Right renal cortex interstitium (tissue), 3 donors: ENCODE measurements at places on chromosomes 13 and 19. TPM values are rescaled to one million over a fixed set of nuclear protein-coding genes. Genes with fewer than 3 reads are reported as not detected.

FGF21 gene
- not detected for polyA plus RNA-seq

ZNF578 gene
- 6.8 TPM for polyA plus RNA-seq

C5AR1 gene
- 3.9 TPM for polyA plus RNA-seq

IGFL3 gene
- polyA plus RNA-seq, result not detected

LACC1 gene
- polyA plus RNA-seq, result 4.0 TPM

CHAF1A gene
- 21.3 TPM for polyA plus RNA-seq

RNF225 gene
- polyA plus RNA-seq, result not detected

DNA sequence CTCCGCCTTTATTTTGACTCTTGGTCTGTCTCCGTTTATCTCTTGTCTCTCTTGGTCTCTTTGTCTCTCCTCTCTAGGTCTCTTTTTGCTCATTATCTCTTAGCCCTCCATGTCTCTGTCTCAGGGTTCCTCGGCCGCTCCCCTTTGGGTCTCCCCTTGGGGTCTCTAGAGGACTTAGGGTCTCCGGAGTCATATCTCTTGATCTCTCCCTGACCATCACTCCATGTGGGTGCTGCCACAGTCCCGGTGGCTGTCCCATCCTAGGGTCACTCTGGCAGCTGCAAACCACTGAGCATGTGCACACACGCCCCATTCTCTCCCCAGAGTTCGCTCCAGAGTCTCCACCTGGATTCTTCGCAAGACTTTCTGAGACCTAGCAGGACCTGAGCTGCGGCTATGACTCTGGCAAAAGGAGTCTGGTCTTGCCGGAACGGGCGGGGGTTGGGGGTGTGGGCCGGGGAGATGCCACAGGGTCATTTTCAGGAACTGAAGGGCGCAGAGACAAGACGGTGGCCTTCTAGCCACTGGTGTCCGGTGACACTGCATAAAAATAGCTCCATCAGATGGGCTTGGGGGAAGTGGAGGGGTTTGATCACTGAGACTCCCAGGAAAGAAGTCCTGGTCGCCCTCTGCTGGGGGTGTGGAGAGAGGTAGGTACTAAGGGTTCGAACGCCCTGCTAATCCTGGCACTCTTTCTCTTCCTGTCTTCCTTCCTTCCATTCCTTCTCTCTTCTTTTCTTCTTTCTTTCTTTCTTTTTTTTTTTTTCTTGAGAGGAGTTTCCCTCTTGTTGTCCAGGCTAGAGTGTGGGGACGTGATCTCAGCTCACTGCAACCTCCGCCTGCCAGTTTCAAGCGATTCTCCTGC is 1.2 kb upstream of the KCNA7 start:
- no peak for DNase-seq

- no peak for DNase-seq
These were observed 1.7 kb downstream of the IL4I1 start for GRCh38 chr19:49894879-49895565.

DNA sequence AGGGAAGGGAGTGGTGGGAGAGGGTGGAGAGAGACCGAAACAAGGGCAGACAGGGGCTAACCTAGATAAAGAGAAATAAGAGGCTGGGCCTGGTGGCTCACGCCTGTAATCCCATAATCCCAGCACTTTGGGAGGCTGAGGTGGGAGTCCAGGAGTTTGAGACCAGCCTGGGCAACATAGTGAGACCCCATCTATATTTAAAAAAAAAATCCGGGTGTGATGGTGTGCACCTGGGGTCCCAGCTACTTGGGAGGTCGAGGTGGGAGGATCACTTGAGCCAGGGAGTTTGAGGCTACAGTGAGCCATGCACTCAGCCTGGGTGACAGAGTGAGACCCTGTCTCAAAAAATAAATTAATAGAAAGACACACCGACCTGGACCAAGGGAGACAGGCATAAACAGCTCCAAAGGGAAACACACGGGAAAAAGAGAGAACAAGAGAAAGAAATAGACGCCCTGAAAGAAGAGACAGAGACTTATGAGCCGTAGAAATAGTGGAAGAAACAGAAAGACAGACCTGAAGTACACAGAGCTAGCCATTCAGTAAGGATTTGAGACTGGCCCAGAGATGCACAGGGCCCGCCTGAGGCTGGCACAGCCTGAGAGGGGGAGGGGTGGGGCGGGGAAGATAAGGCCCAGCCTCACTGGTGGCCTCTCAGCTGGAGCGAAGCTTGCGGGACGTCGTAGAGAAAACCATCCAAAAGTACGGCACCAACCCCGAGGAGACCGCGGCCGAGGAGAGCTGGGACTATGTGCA is 2.2 kb downstream of the CD37 start:
- no peak for DNase-seq

DNA sequence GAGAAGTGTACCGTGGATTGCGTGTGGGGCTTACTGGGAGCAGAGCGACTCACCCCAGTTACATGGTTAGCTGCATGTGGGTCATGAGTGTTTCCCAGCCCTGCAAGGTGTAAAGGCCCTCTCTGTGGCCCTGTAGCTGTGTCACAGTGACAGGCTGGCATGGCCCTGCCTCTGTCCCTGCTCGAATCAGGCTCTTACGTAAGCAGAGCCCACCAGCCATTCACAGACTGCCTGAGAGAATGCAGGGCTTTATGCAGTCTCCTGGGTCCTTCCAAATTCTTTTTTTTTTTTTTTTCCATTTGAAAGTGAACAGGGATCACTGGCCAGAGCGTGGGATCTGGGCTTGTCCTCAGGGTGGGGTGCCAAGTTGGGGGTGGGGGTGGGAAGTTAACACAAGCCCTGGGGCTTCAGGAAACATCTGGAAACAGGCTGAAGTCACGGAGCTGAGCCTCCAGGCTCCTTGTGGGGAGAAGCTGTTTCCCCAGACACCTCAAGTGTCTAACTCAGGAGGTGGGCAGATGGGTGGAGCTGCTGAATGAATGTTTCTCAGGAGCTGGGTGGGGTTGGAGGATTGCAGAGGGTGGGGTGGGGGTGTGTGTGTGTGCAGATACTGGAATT is 13.4 kb downstream of the TECR start:
- DNase-seq, result no peak

GRCh38 chr13:114089341-114089740 is 43.1 kb downstream of the RASA3 start:
- no peak for DNase-seq

- no peak for DNase-seq
These were observed 7.9 kb upstream of the FRY start for GRCh38 chr13:32023698-32024097.

GRCh38 chr19:28703400-28703956 is 509.5 kb downstream of the UQCRFS1 start:
- DNase-seq, result no peak

- no peak for DNase-seq
These were observed 45.8 kb downstream of the CAPN12 start for GRCh38 chr19:38698225-38699026.

DNA sequence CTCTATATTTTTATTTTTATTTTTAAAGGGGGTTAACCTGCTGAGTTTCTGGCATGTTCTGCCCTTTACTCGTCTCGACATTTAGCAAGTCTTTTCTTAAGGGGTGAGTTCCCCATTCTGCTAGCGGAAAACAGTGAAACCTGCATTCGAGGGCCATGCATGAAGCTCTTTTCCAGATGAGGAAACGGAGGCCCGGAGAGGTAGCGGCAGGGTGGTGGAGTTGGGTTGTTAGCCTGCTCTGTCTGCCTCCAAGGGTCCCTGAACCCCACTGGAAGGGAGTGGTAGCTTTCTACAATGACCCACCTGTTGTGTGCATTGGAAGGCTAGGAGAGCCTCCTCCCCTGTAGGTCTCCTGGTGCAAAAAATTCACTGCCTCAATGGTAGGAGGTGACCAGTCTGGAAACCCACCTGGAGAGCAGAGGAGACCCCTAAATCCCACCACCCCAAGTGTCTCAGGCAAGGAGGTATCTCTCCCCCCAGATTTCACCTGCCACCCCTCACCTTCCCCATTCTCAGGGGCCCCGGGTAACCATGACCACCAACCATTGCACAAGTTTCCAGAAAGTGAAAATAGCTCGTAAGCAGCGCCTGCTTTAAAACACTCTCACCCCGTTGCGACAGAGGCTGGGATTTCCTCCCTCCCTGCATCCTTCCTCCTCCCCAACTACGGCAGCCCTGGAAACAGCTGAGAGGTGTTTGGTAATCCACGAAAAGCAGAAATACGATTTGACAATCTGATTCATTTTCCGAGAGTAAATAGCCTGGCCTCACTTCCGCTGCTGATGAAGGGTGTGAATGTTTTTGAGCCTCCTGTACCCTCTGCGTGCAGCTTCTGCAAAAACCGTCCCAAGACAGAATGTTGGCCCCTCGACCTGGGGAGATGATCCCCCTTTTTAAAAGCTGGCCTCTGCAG is 3.5 kb downstream of the KLF2 start:
- DNase-seq, result no peak

- DNase-seq, result no peak
These were observed 113.6 kb upstream of the ARGLU1 start for GRCh38 chr13:106681536-106681935.

DNA sequence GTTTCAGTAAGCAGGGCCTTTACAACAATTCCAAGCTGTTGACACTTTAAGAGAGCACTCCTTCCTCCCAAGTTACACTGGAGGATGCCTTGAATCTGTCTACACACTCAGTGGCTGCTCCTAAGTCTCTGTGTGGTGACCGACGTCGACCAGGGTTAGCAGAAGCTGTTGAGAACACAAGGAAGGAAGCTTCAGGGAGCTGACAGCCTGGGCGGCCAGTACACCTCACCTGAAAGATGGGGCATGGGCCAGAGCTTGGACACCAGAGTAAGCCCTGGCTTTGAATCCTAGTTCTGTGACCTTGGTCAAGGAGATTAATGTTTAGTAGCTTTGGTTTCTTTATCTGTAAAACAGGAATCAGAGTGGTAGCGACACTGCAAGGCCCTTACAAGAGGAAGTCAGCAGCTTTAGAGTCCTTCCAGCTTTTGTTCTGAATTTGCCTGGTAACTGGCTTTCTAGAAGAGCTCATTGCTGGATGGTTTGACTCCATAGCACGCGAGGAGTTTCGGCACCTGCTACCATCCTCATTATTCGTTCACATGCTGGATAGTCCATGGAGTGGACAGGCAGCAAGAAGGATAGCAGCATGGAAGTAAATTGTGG is 214.2 kb downstream of the FGF9 start:
- DNase-seq, result no peak

- DNase-seq, result no peak
These were observed at the start of gene ELAVL3 for GRCh38 chr19:11480715-11481533. Gene ELAVL3, minus strand, starts transcription at chr19:11481046. Its CDS starts 438 bp downstream, at chr19:11480608.

- no peak for DNase-seq
These were observed 21.9 kb upstream of the NDUFS7 start for GRCh38 chr19:1361601-1362386.

GRCh38 chr19:49017041-49017665 is at the start of gene LHB:
Gene LHB, minus strand, starts transcription at chr19:49017091. Its CDS starts 10 bp downstream, at chr19:49017081.
- DNase-seq, result no peak

GRCh38 chr19:46393456-46394401 is 19.6 kb downstream of the CCDC8 start:
- no peak for DNase-seq

DNA sequence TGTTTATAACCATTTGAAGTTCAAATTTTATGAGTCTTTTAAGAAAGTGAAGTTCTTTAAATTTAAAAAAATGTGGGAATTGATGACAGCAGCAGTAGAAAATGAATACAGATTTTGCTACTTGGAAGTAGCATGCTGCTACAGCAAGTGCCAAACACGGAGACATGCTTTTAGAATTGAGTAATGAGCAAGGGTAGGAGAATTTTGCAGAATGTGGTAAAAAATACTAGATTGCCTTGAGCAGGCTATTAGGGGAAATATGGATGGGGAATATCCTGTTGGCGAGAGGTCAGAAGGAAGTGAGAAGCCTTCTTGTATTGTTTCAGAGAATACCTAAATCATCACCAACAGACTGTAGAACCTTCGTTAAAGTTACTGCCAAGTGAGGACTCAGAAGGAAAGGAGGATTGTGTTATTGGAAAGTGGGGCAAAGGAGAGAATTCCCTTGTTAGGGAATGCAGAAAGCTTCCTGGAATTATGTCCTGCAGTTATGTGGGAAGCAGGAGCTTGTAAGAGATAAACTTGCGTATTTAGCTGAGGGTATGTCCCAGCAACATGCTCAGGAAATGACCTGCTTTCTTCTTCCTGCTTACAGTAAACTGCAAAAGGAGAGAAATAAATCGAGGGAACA is 32.4 kb upstream of the OXGR1 start:
- no peak for DNase-seq
